Stimulated activated CD4-positive, alpha-beta T cell treated with anti-CD3 and anti-CD28 coated beads, Interleukin-2, amount 100 ng/mL, for 24 hours (primary cell): ENCODE measurements at places on chromosomes 12 and 14.

GRCh38 chr12:75739912-75740311 is 228.5 kb upstream of the KRR1 start:
- no peak for DNase-seq

GRCh38 chr12:118064608-118065007 is 3.6 kb upstream of the WSB2 start:
- DNase-seq, result no peak

- DNase-seq, result no peak
These were observed 886 bp upstream of the METTL17 start for GRCh38 chr14:20988717-20989470.

DNA sequence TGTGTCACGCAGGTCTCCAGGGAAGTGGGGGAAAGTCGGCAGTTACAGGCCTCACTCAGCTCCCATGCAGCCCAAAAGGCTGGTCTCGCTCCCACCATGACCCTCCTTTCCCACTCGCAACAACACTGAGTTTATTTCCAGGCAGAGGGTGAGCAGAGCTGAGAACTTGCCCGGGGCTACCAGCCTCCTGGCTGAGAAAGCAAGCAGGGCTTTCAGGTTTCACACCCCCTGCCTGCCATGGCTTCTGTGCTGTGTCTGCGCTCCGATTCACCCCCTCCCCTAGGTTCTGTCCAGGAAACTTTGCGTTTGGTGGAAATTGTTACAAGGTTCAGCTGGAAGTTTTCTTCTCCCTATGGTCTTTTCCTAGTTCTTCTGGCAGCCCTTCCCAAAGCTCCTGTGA is 17.1 kb downstream of the OR10G2 start:
- DNase-seq, result no peak

DNA sequence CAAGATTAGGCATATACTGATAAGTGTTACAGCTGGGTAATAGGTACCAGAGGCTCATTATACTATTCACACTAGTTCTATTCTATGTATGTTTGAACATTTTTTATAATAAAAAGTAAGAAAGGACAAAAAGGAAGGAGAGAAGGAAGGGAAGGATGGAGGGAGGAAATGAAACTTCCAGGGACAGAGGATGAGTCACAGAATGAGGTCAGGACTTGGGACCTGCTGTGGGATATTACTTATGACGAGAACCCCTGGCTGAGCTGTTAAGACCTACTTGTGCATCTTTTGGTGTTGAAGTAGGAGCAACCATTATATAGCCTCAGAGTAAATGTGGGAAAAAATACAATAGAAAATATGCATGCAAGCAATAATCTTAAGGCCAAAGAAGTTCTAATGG is 16.7 kb upstream of the TMEM260 start:
- no peak for DNase-seq

- no peak for DNase-seq
These were observed 59.8 kb downstream of the MIPOL1 start for GRCh38 chr14:37257501-37258070.
